ENCODE measurements at places on chromosomes 5 and 9. TPM values are rescaled to one million over a fixed set of nuclear protein-coding genes. Genes with fewer than 3 reads are reported as not detected.

The CTNND2 gene
- total RNA-seq = 31.5 TPM

The BRD3 gene
- total RNA-seq = 72.4 TPM

The ASTN2 gene
- total RNA-seq = 15.9 TPM

The BICD2 gene
- 26.8 TPM for total RNA-seq

The SHOC1 gene
- not detected for total RNA-seq

The F12 gene
- total RNA-seq = 5.7 TPM

The CEP120 gene
- 16.4 TPM for total RNA-seq

The TSPAN17 gene
- 45.9 TPM for total RNA-seq

The SCGB3A2 gene
- 1.4 TPM for total RNA-seq

The PCDHA12 gene
- total RNA-seq = 10.2 TPM

- DNase-seq = no peak
Measured at GRCh38 chr9:36051317-36051716, 14.6 kb downstream of the RECK start.

DNA sequence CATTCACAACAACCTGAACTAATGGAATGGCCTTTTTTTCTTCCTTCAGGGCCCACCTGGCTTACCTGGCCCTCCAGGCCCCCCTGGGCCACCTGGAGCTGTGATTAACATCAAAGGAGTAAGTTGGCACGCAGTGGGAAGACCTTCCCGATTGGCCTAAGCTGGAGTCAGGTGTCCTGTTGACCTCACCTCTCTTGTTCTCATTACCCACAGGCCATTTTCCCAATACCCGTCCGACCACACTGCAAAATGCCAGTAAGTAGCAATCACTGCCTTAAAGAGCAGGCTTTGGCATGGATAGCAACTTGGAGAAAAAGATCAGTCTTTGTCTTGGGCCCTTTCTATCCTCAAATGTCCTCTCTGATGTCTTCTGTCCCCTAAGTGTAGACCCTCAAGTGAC, 55.3 kb upstream of the TGFBR1 start:
- no peak for DNase-seq

DNA sequence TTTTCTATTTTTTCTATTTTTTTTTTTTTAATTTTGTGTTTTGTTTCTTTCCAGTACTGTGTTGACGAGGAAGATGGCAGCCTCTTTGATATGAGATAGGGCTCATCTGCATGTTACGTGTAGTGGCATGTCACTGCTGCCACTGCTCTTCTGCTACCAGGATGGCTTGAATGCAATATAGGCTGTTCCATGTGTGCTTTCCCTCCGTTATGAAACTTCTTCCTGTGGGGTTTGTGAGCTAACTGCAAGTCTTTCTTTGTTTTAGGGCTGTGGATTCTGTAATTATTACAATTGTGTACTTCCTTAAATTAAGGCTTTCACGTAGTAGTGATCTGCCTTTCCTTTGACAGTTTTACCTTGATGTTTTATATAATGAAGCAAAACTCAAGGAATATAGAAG, 184.6 kb downstream of the KDM4C start:
- DNase-seq = no peak

GRCh38 chr5:173483160-173483559, 133.3 kb downstream of the BOD1 start:
- no peak for DNase-seq

GRCh38 chr5:96752341-96753016, 55.3 kb downstream of the ERAP1 start:
- no peak for DNase-seq

DNA sequence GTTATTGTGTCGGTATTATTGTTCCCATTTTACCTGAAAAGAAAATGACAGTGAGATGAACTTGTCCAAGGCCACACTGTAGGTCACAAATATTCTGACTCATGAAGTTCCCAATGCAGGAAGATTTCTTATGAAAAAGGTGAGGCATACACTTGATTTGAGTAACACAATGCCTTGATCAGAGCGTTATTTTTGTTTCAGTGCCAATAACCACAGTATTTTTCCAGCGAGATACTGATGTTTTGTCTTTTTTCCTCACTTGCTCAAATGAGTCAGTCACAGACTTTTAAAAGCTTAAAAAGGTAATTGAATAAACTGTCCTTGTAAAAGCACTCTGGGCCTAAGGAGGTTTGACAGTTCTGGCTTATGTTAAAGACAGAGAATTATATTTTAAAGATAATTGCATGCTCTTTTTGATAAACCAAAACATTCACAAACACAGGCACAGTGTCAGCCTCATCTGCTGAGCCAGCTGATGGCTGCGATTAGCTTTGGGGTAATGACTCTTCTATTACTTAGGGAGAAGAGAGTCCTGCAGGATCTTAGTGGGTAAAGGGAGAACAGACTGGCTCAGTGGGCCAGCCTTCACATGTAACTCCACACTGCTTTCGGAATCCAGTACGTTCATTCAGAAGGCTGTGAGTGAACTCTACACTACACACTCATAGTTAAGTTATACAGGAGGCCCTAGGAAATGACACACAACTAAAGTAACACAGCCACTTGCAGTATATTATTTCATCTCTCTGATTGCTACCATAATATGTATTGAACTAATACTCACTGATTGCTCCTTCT, 165.5 kb upstream of the CD180 start:
- DNase-seq = no peak

GRCh38 chr5:135457424-135458071, 5.4 kb upstream of the TIFAB start:
- DNase-seq = no peak

DNA sequence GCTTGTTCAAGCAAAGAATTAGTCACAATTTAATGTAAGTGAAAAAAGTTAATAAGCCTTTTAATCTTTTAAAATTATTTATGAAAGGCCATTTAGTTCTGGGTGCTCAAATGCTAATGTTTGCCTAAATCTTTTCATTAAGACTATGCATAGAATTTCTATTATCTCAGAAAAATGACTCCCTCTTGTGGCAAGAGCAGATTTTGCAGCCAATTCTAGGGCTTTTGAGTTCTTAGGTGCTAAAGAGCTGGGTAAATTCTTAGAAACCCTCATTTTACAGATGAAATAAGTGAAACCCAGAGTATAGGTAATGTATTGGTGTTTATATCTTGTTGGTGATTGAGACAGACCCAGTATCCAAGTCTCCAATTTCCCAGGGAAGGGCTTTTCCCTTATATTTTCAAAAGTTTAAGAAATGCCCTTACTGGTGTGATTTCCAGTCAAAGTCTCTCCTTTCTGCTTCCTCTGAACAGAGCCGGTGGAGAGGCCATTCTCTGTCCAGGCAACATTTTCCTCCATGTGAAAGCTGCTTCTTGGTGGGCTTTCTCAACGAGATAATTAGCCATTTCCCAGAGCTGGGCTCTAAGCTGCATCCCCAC, 24.1 kb upstream of the PCSK5 start:
- DNase-seq = no peak

GRCh38 chr9:3177936-3178335, 334.0 kb upstream of the PUM3 start:
- DNase-seq = no peak

GRCh38 chr9:127318651-127319167, 54.1 kb downstream of the GARNL3 start:
- DNase-seq = no peak

DNA sequence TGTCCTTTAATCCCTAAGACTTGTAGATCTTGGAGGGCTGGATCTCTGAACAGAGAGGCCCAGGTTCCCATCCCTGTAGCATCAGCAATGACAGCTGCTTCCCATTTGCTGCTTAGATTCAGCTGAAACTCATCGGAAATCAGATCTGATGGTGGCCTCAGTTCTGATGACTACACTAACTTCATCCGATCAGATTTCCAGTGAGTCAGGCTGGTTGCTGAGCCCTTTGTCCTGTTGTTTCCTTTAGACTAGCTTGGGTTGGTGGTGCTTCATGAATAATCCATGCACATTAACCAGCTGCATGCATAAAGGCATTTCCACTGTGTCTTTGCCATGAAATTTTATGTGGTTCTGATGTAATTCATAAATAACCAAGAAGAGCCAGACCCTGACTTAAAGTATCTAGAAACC, 195.2 kb upstream of the TUT7 start:
- no peak for DNase-seq

GRCh38 chr9:125527471-125528002, 179.5 kb downstream of the MAPKAP1 start:
- no peak for DNase-seq

- no peak for DNase-seq
Measured at GRCh38 chr5:160978944-160979343, 126.9 kb upstream of the ATP10B start.

DNA sequence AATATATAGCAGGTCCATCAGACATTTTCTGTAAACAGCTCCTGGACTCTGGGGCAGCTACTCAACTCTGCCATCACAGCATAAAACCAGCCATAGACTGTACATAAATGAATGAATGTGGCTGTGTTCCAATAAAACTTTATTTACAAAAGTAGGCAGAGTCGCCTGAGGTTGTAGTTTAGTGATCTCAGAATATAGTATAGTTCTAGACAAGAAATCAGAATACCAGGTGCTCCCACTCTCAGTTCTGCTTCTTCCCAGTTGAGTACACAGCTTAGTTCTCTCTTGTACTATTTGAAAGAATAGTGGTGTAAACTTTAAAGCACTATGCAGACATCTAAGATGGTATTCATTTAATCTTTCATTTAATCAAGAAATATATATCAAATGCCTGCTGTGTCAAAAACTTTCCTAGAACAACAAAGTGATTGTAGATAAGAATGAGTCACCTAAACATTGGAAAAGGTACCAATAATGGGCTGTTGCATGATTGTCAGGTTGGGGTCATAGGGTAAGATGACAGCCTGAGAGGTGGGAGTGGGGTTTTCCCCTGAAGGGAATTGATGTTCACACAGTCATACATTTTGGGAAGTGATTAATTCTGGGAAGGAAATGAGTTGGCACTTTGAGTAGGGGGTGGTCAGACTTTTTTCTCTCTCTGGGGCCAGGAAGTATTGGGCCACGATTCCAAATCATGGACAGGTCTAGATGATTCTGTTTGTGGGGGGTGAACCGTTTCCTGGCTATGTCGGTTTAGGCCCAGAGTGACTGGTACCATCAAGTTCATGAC, 37.0 kb downstream of the TNFSF8 start:
- no peak for DNase-seq

GRCh38 chr5:83095957-83096539, 18.7 kb downstream of the XRCC4 start:
- DNase-seq = no peak

DNA sequence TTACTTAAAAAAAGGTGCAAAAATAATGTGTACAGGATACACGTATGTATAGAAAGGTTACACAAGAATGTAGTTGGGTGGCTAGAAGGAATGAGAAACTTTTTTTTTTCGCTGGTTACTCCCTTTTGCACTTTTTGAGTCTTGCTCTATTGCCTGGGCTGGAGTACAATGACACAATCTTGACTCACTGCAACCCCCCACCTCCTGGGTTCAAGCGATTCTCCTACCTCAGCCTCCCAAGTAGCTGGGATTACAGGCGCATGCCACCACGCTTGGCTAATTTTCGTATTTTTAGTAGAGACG, 15.8 kb downstream of the FBXW11 start:
- DNase-seq = no peak

GRCh38 chr9:80326105-80326504, 754.3 kb downstream of the TLE4 start:
- DNase-seq = no peak

DNA sequence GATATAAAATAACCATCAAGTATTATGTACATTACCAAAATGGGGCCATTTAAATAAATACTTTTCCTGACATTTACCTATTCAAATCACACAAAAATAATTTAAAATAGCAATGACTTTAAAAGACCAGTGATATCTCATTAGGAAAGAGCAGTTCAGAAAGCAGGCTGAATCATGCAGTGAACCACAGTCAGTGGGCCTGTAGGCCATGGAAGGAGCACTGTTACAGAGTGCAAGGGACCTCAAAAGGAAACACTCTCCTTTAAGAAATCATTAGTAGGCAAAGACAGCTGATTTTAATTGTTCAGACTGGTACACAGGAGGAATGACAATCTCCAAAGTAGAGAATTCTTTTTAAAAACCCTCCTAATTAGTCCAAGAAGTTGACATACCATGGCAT, 283.5 kb upstream of the EFNA5 start:
- no peak for DNase-seq

DNA sequence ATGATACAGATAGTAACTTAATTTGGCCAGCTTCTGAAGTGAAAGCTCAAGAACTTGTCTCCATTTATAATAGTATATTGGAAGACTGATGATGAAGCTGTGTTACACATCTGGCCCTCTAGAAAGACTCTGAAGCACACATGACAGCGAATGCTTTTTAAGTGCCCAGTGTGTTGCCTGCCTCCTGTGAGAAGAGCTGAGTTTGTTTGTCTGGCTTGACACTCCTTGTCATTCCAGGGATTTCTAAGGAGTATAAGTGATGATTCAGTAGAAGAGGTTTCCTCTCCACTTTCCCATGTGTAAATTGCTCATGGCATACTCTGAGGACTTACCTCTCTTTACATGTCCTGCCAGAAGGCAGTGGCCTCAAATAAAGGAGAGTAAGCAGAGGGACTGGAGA, 30.4 kb upstream of the LRRTM2 start:
- DNase-seq = no peak

DNA sequence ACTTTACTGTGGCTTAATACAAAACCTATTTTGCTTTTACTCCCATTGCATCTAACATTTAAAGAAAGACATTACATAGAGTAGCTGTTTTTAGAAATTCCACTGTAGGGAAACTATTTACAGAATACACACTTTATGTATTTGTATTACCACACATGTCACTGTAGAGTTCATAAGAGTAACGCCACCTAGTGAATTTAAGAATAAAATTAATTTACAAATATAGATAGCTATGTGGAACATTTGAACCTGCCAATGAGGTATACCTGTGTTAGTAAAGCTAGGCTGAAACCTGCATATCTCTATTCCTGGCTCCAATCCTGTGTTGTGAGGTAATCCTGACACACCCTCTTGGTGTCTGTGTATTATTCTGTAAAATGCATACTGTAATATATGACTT, 234.4 kb downstream of the MAST4 start:
- no peak for DNase-seq

- DNase-seq = no peak
Measured at GRCh38 chr5:67222243-67223025, 25.8 kb upstream of the CD180 start.

- DNase-seq = no peak
Measured at GRCh38 chr9:2729721-2730120, 12.4 kb downstream of the KCNV2 start.

GRCh38 chr5:111706345-111706744, 50.6 kb downstream of the NREP start:
- DNase-seq = no peak

DNA sequence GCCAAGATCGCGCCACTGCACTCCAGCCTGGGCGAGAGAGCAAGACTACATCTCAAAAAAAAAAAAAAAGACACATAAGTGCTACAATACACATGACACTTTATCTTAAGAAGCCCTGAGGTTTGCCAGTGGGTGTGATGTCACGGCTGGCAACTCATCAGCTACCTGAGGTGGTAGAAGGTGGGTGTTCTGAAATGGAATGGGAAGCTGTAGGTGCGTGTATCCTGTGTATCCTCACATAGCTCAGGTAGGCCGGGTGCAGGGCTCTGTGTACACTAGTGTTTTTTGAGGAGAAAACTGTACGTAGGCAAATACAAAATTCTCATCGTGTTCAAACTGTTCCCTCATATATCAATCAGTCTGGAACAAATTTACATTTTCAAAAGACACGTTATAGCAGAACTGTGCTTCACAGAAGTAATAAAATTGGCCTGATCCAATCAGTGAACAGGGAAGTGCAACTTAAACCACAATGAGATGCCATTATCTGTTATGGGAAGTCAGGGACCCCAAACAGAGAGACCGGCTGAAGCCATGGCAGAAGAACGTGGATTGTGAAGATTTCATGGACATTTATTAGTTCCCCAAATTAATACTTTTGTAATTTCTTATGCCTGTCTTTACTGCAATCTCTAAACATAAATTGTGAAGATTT, 10.4 kb downstream of the BICD2 start:
- no peak for DNase-seq

Data from type B pancreatic cell (in vitro differentiated cells).